8988T (cell line): ENCODE measurements at places on chromosomes 13 and 19.

- no peak for DNase-seq
These were observed 1.6 kb downstream of the METTL21C start for GRCh38 chr13:102693250-102693649.

- no peak for DNase-seq
These were observed at the start of gene TICAM1 for GRCh38 chr19:4831304-4831978. TICAM1 (minus strand) TSS chr19:4831712; CDS start chr19:4818377, 13,335 bp downstream.

GRCh38 chr19:3034406-3034655, 5.3 kb upstream of the TLE2 start:
- no peak for DNase-seq

DNA sequence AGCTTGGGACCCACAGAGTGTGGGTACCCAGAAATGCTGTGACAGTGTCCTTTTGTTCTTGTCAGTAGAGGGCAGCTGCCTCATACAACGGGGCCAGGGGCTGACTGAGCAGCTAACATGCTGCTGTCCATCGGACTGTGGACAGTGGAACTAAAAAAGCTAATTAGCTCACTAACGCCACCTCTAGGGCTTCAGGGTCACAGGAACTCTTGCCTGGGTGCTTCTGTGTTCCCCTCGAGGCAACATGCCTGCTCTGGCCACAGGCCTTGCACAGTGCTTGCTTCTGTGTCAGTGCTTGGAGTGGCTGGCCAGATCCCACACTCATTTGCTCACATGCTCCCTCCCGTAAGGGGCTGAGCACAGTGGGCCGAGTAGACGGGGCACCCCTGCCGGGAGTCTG, 377.0 kb downstream of the OLFM4 start:
- DNase-seq, result no peak

GRCh38 chr13:53014495-53015443, 13.8 kb upstream of the OLFM4 start:
- DNase-seq, result no peak

GRCh38 chr13:50893211-50893852, 16.3 kb upstream of the RNASEH2B start:
- DNase-seq, result no peak

GRCh38 chr13:27295660-27296059, 25.0 kb downstream of the RASL11A start:
- no peak for DNase-seq

DNA sequence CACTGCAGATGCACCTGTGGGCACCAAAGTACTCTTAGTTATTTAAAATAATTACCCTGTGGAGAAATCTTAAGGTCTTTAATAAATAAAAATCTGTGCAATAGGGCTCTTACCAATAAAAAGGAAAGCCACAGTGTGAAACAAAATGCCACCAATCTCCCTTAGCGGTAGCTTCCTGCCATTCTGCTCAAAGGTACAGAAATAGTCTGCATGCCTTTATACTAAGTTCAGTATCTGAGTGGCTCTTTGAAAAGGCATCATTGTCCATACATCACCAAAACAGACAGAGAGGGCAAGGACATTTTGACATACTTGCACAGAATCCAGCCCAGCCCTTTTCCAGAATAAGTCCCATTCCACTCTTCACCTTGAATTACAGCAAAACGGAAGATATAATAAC, 161.0 kb downstream of the KLF12 start:
- no peak for DNase-seq

- no peak for DNase-seq
These were observed 151.2 kb downstream of the DIAPH3 start for GRCh38 chr13:60012488-60012887.

DNA sequence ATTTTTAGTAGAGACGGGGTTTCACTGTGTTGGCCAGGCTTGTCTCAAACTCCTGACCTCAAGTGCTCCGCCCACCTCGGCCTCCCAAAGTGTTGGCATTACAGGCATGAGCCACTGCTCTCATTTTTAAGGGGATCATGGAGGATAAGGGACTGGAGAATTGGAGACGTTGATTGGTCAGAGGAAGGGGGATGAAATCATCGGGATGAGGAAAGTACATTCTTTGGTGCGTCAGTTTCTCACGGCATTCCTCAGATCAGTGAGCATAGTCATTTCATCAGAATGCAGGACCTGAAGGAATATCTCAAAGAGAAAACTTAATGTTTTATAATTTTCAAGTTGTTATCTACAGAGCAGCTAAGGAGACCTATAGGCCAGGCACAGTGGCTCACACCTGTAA, 14.0 kb downstream of the ZNF114 start:
- no peak for DNase-seq

- no peak for DNase-seq
These were observed 47.5 kb upstream of the MED4 start for GRCh38 chr13:48142436-48142835.

DNA sequence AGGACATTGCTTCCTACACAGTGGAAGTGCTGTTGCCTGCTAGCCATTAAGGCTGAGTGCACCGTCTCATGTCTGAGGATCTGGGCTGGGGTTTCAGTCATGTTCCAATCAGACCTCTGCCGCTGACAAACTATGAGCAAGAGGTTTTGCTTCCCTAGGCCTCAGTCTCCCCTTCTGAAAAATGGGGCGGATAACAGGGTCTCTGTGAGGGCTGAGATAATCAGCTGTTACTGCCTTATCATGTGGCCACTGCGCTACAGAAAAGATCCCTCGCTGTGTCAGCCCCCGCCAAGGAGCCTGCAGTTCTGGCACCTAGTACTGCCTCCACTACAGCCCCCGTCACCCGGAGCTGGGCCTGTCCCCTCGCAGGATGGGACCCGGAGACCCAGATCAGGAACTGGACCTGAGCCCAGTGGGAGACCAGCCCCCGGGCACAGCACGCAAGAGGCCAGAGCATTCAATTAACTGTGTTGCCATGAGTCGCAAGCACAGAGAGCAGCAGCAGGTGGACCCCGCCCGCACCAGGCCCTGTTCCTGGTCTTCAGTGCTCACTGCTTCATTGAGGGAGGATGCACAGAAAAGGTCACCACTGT, 3.0 kb upstream of the PNKP start:
- DNase-seq, result no peak

DNA sequence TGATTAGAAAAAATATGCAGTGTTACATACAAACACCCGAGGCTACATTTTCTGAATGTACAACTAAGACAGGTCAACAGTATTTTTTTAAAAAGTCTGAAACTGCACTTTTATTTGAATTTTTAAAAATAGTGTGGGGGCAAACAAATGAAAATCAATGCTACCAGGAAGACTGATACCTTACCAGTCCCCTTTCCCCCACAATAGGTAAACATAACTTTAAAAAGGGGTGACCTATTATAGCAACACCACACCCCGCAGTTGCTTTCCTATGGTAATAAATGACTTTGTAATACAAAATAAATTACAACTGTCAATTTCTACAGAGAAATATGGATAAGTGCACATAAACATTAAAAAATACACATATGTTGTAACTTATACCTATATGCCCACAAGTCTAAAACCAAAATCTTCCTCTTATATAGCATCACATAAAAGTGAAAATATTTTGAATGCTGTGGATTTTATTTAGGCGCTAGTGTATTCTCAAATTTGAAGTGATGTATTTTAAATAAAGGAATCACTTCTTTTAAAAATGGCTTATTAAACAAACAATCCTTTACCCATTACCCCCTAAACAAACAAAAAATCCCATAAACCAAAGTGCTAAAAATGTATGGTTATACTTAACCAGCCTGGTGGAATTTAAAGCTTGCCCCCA, 63.1 kb downstream of the KCNRG start:
- no peak for DNase-seq

DNA sequence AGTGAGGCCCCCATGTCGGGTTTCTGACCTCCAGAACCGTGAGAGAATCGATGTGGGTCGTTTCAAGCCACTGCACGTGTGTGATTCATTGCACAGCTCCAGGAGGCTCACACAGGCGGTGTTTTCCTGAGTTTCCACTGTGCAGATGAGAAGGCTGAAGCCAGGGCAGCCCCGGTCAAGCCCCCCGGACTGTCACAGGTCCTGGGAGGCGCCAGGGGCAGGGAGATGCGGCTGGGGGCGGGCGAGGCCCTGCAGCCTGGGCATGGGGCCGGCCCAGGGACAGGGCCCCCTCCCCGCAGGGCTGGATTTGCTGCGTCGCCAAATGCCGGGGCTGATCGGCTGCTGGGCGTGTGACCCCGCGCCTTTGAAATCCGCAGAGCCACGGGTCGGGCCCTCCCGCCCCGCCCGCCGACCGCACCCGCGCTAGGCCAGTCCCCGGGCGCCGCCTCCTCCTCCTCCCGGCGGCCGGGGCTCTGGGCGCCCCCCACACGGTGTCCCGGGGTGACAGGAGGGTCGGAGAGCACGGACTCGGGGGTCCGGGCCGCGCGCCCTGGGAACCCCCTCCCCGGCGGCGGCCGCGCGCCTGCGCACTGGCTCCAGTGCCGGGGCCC, 9.9 kb upstream of the MKNK2 start:
- no peak for DNase-seq

DNA sequence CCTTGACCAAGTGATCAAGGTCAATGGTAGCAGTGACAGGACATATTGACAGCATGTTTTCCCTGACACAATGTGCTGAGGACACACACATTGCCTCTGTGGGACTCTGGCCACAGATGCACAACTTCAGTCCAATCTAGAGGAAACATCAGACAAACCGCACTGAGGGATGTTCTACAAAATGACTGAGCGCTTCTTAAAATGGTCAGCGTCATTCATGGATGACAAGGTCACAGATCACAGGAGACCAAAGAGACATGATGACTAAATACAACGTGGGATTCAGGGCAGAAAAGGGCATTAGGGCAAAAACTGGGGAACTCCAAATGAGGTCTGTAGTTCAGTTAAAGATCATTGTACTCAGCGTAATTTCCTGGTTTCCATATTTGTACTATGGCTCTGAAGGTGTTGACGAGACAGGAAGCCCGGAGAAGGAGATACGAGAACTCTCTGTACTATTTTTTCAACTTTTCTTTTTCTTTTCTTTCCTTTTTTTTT, 20.6 kb downstream of the PBX4 start:
- no peak for DNase-seq

DNA sequence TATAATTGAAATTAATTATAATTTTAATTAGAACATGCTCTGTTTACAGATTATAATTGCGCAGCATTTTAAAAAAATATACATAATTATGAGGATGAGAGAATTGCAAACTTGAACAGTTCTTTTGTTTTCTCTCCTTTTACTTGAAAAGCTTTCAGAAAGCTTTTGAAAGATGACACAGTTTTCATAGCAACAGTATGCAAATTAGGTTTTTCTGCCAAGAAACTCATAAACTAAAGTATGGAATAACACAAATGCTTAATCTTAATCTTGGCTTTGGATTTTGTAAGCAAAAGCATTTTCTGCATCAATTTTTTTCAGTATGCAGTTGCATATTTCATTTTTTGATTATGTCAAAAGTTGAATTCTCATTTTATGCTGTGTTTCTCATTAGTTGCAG, 32.8 kb upstream of the AKAP11 start:
- no peak for DNase-seq

GRCh38 chr13:110244071-110244830, 62.7 kb downstream of the COL4A1 start:
- no peak for DNase-seq

DNA sequence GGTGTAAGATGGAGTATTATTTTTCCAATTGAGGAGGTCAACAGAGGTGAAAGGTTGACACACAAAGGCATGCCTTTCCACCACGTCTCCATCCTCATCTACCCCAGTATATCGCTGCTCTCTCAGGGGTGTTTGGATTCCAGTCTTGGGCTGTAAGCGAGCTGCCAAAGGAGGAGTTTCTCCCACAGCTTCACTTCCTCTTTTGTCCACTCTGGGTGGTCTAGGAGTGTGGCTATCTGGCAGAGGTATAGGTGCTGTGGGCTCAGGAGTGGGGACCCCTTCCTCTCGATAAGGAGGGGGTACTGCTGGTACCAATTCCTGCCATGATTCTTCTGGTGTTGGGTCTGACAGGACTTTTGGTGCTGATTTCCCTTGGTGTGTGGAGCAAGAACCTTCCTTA, 39.4 kb downstream of the ZNF846 start:
- no peak for DNase-seq

- DNase-seq, result no peak
These were observed 800.7 kb upstream of the SLITRK5 start for GRCh38 chr13:86870444-86870843.

DNA sequence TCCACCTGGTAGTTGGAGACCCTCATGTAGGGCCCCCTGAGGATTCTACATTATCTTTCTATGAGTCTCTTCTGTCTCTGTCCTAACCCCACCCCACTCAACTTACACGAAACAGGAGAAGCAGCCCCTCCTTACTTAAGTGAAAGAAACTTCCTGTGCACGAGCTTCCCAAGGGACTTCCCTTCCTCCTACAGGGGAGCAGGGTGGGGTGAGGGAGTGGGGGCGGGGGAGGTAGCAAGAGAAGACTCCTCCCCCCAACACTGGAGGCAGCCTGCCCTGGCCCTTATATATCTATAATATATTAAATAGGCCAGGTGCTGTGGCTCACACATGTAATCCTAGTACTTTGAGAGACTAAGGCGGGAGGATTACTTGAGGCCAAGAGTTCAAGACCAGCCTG, 5.5 kb upstream of the PDE4C start:
- DNase-seq, result no peak

DNA sequence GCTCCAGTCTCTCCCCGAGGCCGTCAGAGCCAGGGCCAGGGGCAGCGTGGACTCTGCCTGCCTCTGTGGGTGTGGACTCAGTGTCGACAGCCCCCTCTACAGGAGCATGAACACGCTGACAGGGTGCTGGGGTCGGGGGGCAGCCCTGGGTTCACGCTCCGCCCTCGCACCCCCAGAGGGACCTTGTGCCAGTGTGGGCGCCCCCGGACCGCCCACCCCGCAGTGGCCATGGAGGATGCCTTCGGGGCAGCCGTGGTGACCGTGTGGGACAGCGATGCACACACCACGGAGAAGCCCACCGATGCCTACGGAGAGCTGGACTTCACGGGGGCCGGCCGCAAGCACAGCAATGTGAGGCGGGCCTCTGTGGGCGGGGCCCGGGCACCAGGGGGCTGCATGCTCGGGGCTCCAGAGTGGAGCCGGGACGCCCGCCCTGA, 8.3 kb downstream of the TRPM4 start:
- DNase-seq, result no peak

DNA sequence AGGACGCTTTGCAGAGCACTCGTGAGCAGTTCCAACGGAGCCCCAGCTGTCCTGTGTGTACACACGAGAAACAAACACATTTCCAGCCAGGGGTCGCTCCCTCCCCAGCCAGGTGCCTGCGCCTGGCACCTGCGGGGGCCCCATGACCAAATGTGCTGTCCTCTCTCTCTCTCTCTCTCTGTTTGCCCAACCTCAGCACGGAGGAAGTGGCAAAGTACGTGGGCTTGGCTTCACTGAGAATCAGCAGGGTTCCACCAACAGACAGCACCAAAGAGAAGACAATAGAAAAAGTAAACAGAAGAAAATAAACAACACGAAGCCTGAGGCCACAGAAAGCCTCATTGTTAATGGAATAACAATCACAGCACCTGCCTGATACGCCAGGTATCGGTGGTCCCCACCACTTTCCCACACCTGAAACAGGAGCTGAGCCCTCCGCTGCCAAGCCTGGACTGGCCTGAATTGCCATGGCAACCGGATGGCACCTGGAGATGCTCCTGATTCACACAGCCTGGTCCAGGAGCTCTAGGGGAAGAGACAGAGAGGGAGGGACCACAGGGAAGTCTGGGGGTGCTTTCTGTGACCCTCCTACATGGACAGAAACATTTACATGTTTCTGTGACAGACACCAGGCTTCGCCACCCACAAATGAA, 103.9 kb upstream of the CACNA1A start:
- no peak for DNase-seq
